Glutamatergic neuron (in vitro differentiated cells): ENCODE measurements at places on chromosomes 3 and 15. TPM values are rescaled to one million over a fixed set of nuclear protein-coding genes. Genes with fewer than 3 reads are reported as not detected.

The GOLGA8F gene
- not detected for total RNA-seq

The ARGFX gene
- total RNA-seq, result not detected

The TRAK1 gene
- 308 TPM for total RNA-seq

The ADIPOQ gene
- total RNA-seq, result 0.15 TPM

The HYAL1 gene
- 0.96 TPM for total RNA-seq

The C3orf70 gene
- 44.5 TPM for total RNA-seq

The TMCO5A gene
- not detected for total RNA-seq

The TEX55 gene
- not detected for total RNA-seq

The CILP gene
- total RNA-seq, result 0.12 TPM

The CTXND1 gene
- total RNA-seq, result 0.39 TPM

The DHFR2 gene
- 3.5 TPM for total RNA-seq

The ALDH1L1 gene
- total RNA-seq, result not detected

The LEO1 gene
- 22.7 TPM for total RNA-seq

The PP2D1 gene
- total RNA-seq, result not detected

The GOLGA8H gene
- not detected for total RNA-seq

The C3orf49 gene
- not detected for total RNA-seq

The GPR149 gene
- 0.25 TPM for total RNA-seq

The TRH gene
- total RNA-seq, result 1.7 TPM

The DET1 gene
- total RNA-seq, result 8.8 TPM

GRCh38 chr15:81807186-81807585 is 238.6 kb downstream of the MEX3B start:
- DNase-seq, result no peak

- DNase-seq, result peak; percentile 22
Measured at GRCh38 chr3:98521897-98522543, 682 bp downstream of the CLDND1 start.

GRCh38 chr15:48102167-48102566 is 18.6 kb upstream of the SLC24A5 start:
- DNase-seq, result no peak

- no peak for DNase-seq
Measured at GRCh38 chr3:115233021-115233420, 85.9 kb upstream of the ZBTB20 start.

GRCh38 chr15:62727501-62727900 is 315.0 kb upstream of the TPM1 start:
- no peak for DNase-seq

- no peak for DNase-seq
Measured at GRCh38 chr15:67025719-67026609, 39.4 kb upstream of the SMAD3 start.

DNA sequence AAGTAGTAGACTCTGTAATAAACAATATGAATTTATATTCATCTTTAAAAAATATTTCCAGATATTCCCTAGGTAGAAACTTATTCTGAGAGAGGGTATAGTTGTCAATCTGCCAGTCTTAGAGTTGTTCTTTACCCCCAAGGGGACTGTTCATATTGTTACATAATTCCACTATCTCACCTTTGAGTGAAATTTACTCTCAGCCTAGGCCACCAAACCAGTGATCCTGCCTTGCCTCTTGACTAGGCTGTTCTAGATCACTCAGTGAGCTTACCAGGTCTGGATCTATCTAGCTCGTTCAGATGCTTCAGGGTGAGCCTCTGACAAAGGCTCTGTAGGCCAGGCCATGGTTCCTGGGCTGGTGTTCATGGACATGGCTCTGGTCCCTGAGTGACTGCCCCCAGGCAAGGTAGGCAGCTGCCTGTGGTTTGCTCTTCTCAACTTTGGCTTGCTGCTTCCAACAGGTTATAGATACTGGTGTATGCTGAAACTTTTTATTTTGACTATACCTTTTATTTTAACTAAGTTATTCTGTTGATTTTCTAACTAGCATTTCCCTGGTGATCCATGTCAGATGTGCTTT is 27.6 kb downstream of the ZNF592 start:
- DNase-seq, result no peak

DNA sequence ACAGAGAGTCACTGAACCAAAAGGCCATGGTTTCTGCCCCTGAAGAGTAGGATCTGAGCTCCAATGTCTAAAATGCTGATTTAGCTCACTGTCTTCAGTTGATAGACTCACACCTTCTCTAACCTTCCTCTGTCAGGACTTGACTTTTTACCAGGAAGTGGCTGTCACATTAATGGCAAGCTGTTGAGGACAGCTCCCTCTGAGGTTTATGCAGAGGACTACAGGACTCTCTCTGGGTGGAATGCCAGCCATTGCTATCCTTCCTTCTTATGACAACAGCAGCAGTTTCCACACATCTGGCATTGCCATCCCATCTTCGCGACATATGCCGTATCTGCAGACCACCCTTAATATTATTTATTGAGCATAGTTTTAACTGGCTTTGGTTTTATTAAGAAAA is 103.8 kb upstream of the PRICKLE2 start:
- DNase-seq, result no peak

DNA sequence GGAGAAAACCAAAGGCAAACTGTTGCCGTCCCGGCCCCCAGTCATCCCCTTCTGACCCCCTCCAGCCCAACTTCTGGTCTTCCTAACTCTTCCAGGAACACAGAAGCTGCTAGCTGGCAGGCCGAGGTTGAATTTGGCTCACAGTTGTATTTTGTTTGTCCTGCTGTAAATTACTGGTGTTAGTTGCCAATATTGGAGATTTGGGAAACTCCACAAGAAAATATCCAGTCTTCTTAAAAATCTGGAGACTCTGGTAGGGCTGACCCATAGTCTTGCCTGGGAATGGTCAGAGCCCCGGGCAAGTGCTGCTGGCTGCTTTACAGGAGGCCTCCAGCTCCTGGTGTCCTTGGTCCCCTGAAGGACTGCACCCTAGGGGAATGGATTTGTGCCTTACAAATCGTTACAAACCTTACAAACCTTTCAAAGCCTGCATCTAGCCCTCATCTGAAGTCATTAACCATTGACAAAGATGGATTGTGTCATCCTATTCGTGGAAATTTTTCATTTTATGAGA is 112.0 kb upstream of the MCTP2 start:
- peak; percentile 22 for DNase-seq

DNA sequence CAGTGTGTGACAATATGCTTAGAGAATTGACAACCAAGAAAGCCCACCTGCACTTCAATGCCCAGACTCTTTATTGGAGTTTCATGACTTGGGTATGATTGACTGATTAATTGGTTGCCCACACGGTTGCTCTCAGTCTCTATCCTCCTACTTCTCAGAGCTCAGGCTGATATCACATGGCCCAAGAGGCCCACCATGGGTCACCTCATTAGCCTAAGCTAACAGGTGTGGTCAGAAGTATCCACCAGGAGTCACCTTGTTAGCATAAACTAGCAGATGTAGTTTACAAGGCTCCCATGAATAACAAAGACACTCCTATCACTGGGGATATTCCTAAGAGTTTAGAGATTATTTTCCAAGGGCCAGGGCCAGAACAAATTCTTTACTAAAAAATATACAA is 120.2 kb upstream of the MBNL1 start:
- DNase-seq, result no peak

DNA sequence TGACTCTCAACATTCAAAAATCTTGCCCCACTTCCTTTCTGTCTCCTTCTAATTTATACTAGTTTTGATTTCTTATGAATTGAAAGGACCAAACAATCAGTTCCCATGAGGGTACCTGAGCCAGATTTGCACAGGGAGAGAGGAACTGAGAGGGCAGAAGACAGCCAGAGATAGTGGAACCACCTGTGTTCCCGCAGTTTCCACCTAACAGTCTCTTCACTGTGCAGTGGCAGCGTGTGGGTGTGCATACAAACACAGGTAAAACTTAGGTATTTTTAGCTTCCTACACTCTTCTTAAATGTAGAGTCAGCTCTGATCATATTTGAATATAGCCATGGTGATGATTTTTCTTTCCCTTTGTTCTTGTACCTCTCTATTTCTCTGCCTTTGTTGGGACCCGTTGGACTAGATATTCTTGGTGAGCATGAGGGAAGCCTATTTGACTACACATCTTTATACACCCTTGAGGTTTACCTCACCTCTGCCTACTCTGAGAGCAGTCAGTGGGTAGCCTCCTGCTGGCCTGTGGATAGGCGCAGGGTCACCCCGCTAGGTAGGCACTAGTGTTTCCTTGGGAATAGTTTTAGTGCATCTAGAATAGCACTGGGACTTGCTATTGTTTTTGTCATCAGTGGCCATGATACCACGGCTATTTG is 58.8 kb downstream of the MAP3K13 start:
- DNase-seq, result no peak

DNA sequence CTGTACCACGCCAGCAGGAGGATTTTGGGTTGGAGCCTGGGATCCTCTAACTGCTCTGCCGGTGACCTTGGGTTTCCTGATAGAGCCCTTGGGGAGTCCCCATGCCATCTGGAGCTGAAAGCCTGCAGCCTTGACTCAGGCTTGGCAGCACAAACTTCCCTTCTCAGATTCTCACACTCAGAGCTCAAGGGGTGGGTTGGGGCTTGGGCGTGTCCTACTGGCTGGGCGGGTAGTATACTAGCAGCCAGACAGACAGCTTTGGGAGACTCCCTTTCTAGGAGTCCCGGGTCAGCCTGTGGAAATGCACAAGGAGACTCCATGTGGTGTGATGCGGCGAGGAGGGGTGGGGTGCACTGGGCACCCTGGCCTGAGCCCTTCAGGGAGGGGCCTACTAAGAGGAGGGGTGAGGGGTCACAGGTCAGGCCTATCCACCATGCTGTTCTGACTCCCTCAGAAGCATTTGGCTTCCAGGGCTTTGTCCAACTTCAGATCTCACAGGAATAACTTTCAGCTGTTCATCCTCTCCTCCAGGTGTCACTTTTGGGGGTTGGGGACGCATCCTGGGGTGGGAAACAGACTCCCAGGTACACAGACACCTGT is 21.6 kb upstream of the PLXNA1 start:
- peak; percentile 15 for DNase-seq

- DNase-seq, result peak; percentile 53
Measured at GRCh38 chr3:192917028-192917403, 640 bp downstream of the MB21D2 start.

DNA sequence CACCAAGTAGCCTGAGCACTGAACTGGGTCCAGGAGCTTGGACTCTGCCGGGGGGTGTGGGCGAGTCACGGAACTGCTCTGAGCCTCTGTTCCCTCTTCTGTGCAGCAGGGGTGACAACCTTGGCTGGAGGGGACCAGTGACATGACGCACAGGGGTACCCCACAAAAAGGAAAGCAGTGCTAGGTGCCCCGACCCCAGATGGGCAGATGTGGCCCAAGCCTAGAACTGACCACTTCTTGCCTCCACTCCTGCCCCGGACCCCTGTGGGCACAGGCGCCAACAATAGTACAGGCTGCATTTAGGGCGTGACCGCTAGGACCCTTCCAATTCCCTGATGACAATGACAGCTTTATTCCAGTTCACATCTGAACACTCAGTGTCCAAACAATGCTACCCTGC is 255.9 kb upstream of the LYSMD4 start:
- no peak for DNase-seq

DNA sequence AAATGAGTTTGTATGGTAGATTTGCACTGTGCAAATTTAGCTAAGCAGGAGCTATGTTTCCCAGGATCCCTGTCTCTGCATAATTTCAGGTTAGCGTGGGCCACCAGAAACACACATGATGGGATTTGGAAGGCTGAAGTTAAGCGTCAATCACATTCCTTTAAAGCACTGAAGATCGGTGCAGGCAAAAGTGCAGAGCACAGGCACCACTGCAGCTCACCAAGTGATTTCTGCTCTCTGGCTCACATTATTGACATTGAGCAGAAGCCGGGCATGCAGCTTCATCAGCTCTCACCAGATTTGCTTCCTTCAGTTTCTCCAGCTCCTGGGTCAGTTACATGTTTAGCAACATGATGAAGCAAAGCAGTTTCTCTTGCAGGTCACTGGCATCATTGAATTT is 256.4 kb upstream of the TGFBR2 start:
- DNase-seq, result no peak

DNA sequence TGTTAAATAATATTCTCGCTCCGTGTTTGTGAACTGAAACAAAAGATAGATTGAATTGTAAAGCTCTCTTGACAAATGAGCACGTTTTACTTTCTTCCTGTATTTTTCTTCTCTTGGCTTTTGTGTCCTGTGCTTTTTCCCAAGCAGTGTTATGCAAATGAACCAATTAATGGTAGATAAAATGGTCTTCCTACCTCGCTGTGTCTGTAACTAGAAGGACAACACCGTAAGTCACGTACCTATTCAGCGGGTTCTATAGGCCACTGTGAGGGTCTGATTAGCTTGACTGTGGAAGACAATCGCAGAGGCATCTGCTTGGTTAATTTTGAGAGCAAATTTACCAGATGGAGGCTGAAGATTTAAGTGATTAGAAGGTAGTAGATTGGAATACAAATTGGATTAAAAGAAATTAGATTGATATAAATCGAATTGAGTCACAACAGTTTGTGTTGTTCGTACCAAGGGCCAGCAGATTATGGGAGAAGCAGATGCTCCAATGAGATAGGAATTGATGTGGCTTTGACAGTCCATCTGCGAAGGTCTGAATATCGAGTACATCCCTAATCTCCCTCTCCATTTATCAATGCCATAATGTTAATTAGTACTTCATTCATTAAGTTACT is 40.2 kb downstream of the ROBO2 start:
- no peak for DNase-seq

DNA sequence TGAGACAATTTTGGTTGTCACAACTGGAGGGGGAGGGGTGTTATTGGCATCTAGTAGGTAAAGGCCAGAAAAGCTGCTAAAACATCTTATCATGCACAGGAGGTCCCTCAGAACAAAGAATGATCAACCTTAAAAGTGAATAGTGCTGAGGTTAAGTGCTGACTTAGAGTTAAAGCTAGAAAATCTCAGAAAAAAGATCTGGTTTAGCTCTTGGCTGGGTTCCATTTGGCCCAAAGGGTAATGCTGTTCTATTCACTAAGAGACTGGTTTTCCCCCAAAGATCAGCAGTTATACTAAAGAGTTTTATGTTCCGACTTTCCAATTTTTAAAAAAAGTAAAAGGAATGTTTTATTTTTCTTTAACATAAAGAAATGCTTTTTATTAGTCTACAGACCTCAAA is 15.6 kb downstream of the DCBLD2 start:
- DNase-seq, result no peak

- DNase-seq, result no peak
Measured at GRCh38 chr3:143821862-143822261, 26.4 kb downstream of the SLC9A9 start.

DNA sequence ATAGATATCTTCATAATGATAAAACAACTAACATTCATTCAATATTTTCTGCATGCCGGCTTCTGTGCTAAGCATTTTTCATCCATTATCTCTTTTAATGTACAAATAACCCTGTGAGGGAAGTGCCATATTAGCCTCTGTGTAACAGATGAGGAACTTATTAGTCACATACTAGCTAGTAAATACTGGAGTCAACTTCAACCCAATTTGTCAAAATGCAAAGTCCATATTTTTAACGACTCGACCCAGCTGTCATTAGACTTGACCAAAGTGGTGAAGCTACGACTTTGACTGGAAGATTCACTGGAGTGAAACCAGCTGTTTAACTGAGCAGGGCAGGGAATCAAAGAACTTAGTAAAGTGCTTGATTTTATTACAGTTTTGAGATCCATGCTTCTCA is 41.6 kb downstream of the PARP15 start:
- no peak for DNase-seq

- no peak for DNase-seq
Measured at GRCh38 chr15:60047701-60048100, 43.6 kb downstream of the FOXB1 start.
